ENCODE measurements at places on chromosomes 6 and 20. TPM values are rescaled to one million over a fixed set of nuclear protein-coding genes. Genes with fewer than 3 reads are reported as not detected.
A peak's percentile ranks its signal among the peaks of the same experiment; 100 is the strongest.

- DNase-seq, result no peak
Measured at GRCh38 chr20:58635279-58635665, 15.8 kb upstream of the STX16 start.

The FAM184A gene
- polyA plus RNA-seq, result 0.06 TPM

DNA sequence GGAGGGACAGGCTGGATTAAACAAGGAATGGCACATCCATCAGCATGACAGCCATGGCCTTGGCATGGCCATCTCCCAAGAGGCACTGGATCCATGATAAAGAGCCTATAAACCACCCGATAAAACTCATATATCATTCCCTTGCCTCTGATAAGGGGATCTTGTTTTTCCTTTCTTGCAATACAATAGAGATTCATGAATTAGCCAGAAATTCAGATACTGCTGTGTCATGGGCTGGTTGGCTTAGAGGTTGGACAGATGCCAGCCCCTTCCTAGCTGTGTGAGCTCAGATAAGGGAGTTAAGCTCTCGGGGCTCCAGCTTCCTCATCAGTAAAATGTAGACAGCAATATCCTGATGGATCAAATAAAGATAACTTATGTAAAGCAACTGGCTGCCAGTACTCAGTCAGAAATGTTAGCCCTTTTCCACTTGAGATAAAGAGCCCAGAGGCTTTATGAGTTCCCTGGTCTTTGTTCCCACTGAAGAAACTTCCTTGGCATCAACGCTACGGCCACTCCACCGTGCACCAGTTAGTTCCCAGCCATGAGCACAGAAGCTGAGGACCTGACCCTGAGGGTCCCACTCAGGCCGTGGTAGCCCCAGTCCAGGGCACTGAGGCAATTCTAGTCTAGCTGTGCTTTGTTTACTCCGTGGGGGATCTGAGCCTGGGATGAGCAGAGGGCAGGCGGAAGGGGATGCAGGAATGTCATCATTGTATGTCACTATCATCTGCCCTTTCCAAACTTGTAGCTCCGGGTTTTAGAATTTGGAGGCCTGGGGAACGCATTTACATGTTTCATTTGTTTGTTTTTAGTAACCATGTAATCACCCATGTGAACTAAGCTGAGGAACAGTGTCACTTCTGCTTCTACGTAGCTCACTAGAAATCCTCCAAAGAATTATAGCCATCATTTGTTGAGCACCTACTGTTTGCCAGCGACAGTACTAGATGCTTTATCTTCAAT lies 67.2 kb upstream of the TBC1D7 start:
- peak; percentile 59 for DNase-seq

GRCh38 chr6:160358225-160359119 lies 10.3 kb downstream of the SLC22A3 start:
- no peak for DNase-seq

GRCh38 chr6:124679387-124679786 lies 282.9 kb upstream of the RNF217 start:
- DNase-seq, result no peak

- DNase-seq, result no peak
Measured at GRCh38 chr6:33815854-33816253, 12.1 kb upstream of the MLN start.

DNA sequence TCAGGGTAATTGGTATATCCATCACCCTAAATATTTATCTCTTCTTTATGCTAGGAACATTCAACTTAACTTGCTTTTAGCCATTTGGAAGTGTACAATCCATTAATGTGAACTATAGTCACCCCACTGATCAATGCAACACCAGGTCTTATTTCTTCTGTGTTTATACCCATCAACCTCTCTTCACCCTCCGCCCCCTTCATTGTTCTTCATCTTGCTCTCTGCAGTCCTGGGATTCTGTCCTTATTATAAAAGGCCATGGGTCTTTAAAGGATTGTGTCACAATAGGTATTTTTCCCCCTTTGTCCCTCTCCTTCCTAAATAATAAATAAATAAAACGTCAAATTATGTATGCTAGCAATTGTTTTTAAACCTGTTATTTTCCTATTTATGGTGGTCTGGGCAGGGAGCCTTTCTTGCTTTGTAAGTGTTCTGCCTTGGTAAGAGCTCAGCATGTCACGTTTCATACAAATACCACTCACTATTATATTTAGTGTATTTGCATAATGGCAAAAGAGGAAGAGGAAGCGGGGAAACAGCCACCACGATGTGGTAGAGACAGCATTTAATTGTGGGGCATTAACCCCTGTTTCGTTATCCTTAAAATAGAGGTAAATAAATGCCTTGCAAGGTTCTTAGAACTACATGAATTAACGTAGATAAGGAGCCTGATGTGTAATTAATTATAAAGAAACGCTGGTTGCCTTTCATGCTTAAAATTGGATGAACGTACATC lies 1.9 kb downstream of the ABRACL start:
- DNase-seq, result no peak

The GTF2H4 gene
- 33.0 TPM for polyA plus RNA-seq

- DNase-seq, result no peak
Measured at GRCh38 chr20:19750907-19751636, 7.0 kb upstream of the RIN2 start.

GRCh38 chr6:145836772-145837171 lies 22.2 kb upstream of the FBXO30 start:
- DNase-seq, result no peak

The DZANK1 gene
- polyA plus RNA-seq, result 1.8 TPM

All from AG04450 (cell line).